ENCODE measurements at places on chromosomes 4 and X.

DNA sequence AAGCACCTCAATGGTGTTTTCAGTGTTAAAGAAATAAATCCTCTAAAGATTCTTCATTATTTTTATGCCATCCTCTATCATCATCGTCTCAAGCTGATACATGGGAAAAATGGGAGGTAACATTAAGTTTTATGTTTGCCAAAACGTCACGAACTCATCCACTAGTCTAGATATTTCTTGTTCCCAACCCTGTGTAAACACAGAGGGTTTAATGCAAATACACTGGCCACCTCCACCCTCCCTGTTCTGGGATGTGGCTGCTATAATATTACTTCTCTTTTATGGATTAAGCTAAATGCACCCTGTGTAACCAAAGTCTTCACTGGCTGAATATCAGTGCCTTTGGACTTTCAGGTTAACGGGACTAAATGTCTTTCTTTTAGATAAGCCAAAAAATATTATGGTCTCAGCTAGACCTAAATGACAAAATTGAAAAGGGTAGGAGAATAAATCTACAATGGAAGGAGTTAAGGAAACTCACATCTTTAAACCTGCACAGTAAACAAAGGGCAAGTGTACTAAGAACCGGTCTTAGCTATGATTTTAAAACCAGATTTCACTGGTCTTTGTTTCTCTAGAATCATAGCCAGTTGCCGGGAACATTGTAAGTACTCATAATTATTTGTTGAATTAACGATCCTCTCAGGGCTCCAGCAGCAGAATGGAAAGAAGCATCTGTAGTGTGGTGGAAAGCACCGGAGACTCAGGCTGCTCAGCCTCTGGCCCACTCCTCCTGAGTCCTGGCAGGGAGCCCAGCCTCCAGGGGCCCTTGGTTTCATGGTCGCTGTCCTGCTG lies 103.5 kb upstream of the NOCT start:
- DNase-seq = peak; percentile 61

DNA sequence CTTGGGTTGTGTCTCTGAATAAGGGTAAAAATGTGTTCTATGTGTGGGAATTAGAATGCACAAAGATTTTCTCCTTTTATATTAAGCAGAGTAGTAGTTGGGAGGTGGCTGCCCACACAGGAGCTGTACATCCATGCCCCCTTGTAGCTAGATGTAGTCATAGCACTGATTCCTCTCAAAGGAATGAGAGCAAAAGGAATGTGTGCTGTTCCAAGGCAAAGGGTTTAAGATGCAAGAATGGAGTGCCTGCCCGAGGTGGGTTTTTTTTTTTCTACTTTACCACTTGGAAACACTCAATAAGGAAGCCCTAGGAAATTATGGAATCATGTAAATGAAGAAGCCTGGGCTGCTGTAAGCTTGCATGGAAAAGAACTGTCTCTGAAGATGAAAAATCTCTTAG lies 2183.2 kb upstream of the AGA start:
- DNase-seq = no peak

- no peak for DNase-seq
These were observed 82.0 kb upstream of the CPEB2 start for GRCh38 chr4:14920237-14920636.

DNA sequence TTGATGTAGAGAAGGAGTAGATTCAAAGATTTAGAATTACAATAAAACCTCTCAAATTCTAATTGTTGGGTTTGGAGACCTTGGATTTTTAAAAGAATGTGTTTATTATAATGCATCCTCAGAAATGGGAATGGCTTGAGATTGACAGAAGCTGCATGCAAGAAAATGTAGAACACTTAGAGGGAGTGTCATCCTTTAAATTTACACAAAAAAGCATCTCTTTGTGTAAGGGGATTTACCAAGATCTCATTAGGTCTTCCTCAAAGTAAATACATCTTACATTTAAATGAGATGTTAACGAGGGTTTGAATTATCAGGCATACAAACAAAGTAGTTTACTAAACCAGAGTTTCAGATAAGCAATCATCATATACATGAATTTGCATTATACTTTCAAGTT lies 615.0 kb downstream of the FAM133A start:
- DNase-seq = no peak

DNA sequence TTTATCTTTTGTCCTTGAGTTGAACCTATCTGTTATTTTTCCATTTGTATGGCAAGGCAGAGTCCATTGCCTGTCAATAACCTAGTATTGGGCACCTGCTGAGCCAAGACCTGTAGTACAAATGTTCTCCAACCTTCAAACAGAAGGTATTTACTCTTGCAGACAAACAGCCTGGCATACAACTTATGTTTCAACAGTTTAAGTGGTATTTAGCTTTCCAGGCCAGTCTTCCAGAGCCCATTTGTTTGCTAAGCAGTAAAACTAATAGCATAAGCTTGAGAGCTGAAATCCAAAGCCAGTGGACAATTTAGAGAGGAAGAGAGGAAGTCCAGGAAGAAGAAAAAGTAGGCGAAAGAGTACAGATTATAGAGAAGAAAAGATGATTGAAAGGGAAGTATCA lies 979.3 kb downstream of the GLUD2 start:
- peak; percentile 71 for DNase-seq

- DNase-seq = no peak
These were observed 26.6 kb upstream of the HTRA3 start for GRCh38 chr4:8242782-8243560.

GRCh38 chr4:77158487-77158861 lies 1.5 kb downstream of the CCNG2 start:
- DNase-seq = no peak

DNA sequence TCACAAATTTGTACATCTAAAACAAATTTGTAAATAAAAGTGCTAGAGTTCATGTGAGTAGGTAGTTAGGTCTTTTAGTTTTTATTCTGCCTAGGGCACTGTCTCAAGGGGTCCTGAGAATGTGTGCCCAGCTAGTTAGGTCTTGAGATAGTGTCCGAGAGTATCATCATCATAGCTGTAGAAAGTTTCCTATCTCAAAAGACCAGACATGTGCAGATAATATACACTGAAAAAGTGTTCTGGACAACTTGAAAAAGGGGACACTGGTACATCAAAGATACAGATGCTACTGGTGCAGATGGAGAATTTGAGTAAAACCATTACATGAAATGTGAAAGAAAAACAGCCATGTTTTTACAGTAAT lies 1.8 kb upstream of the ZCCHC4 start:
- DNase-seq = no peak

DNA sequence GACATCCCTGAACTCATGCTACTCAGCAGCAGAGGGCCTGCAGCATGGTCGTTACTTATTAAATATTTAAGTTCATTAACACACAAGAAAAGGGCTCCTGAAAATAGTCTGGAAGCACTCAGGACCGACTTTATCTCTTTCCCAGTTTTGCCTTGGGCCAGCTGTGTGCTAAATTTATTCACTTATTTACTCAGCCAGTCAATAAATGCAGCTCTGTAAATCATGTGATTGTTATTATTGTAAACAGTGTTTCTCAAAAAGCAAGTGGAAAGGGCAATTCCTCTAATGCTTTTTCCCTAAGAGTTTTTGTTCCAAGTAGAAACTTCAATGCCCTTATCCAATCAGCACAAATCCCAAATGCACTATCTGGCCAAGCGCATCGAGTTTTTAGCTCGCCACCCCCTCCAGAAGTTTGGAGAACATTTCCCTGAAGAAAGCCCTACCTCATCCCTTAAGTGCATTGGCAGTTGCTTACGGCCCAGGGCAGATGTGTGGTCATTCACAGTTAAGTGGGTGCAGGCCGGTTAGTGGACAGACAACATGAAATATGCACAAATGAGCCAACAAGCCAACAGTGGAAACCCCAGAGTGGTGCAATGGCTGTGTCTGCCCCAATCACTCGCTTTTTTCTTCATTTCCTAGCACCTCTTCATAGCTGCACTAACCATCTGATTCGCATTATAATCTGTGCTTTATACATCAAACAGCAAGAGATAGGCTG lies 125.8 kb downstream of the SMIM20 start:
- DNase-seq = no peak

DNA sequence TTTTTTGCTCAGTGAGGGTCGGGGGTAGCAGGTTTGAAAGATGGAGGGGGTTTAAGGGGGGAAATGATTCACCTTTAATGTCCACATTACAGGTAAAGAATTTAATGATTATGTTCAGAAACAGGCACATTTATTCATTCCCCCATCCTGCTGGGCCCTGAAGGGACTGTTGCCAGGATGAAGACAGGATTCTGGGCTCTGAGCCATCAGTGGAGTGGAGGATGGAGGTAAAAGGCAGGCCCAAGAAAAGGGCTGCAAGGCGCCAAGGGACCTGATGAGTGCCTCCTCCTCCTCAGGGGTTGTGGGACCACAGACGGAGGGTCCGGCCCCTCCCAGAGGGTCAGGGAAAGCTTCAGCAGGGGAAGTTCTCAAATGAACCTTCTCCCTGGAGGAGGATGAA lies 40.4 kb upstream of the PROM1 start:
- no peak for DNase-seq

DNA sequence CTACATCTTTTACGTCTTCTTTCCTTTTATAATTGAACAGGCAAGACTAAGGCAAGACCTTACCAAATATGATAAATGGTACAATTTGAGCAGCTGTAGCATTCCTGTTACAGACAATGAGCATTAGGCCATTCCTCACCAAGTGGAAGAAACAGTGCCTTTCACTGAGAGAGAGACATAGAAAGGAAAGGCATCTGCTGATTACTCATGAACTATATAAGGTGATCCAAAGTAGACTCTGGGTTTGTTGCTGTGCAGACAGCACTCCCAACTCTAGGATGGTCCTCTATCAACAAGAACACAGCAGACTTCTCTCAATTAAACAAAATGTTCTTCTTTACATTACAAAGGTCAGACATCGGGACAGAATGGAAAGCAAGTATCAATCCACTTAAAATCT lies 91.9 kb downstream of the FAM13A start:
- DNase-seq = no peak

GRCh38 chr4:74418063-74418670 lies 26.8 kb upstream of the AREG start:
- DNase-seq = no peak

DNA sequence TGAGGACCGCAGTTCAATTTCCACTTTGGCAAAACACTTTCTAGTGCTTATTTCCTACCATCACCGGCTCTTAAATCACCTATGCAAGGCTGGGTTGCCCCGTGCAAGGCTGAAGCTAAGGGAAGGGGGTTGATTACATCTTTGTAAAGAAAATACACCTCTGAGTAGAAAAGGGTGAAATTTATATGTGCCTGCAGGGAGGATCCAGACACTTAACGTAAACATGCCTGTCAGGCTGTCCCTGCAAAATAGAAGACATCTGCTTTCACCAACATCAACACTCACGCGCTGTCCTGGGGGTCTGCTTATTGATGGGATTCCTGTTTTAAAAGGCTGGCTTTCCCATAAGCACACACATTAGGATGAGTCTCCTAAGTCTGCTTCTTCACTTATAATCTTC lies 92.0 kb downstream of the PRKX start:
- DNase-seq = no peak

GRCh38 chrX:56784666-56785065 lies 55.6 kb downstream of the NBDY start:
- no peak for DNase-seq

- no peak for DNase-seq
These were observed 6.3 kb upstream of the ATP10D start for GRCh38 chr4:47478804-47479203.

DNA sequence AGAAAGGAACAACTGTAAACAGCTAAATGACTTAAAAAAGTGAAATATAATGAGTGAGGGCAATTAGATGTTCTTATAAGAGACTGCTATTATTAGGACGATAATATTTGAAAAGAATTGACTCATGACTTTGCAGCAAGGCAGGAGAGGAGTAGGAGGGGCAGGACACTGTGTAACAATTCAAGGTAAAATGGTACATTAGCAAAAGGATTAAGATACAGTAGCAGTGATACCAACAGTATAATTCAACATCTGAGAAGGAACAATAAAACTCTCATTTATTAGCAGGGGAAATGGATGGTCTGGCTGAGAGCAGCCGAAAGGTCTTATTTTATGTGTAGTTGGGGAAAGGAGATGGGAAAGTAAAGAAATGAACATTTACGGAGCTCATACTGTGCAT lies 315.5 kb upstream of the BOD1L1 start:
- DNase-seq = no peak

- no peak for DNase-seq
These were observed 4.5 kb upstream of the MAGEA11 start for GRCh38 chrX:149707147-149707901.

GRCh38 chr4:2761035-2761923 lies 5.1 kb upstream of the TNIP2 start:
- no peak for DNase-seq

GRCh38 chrX:19753368-19753767 lies 134.0 kb downstream of the SH3KBP1 start:
- DNase-seq = no peak

DNA sequence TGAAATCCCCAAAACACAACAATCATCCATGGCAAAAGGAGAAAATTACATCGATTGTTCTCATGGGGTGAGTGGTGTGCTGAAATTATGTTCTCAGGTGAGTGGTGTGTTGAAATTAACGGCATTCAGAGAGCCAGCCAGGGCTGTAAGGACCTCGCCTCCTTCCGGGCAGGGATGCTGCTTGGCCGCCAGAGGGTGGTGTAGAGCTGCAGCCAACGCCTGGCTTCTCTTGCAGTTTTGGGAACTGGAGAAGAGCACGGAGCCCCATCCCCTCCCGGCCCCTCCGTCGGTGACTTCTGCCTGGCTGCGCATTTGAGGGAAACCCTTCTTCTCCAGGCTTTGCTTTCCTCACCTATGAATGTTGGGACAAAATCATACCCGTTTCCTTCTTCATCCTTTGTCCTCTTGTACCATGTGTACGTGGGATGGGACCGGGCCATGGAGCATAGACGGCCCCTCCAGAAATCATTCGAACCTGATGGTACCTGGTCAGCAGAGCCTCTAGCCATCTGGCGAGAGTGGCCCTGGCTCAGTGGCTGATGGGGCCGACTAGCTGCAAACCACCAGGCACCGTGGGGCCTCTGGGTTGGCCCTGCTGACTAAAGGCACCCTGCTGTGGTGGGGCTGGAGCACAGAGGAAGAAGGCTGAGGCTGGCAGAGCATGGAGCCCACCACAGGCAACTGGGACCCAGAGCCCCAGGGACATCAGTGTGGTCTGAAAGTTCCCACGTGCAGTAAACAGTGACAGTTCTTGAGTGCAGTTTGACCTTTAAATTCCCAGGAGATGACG lies 28.4 kb downstream of the TRMT44 start:
- DNase-seq = no peak

DNA sequence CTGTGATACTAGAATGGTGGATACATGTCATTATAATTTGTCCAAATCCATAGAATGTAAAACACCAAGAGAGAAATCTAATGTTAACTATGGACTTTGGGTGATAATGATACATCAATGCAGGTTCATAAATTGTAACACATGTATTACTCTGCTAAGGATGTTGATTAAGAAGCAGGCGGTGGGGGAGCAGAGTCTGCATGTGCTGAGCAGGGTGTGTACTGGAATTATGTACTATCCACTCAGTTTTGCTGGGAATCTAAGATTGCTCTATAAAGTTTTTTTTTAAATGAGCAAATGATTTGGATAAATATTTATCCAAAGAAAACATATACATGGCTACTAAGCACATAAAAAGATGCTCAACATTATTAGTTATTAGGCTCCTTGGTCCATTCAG lies 15.0 kb upstream of the MANBA start:
- no peak for DNase-seq

All from NCI-H774 (cell line).